Stimulated activated CD4-positive, alpha-beta T cell treated with anti-CD3 and anti-CD28 coated beads, Interleukin-12 subunit alpha, Interleukin-12 subunit beta, amount 100 ng/mL, for 24 hours (primary cell): ENCODE measurements at places on chromosomes 6 and 20.

DNA sequence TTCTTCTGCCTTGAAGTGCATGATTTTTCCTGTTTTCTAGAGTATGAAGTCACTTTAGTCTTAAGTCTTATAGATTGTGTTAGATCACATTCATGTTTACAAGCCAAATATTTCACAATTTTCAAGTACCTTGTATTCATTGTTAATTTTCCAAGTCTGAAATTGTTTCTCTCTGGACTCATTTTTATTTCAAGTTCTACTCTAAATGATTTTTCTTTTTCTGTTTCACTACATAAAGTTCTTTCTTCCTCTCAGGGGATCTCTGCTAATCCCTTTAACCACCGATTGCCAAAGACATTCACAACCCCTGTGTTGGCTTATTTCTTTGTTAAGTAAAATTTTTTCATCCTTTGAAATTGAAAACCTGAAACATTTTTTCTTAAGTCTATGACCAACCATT lies 805.7 kb downstream of the KIF16B start:
- no peak for DNase-seq

DNA sequence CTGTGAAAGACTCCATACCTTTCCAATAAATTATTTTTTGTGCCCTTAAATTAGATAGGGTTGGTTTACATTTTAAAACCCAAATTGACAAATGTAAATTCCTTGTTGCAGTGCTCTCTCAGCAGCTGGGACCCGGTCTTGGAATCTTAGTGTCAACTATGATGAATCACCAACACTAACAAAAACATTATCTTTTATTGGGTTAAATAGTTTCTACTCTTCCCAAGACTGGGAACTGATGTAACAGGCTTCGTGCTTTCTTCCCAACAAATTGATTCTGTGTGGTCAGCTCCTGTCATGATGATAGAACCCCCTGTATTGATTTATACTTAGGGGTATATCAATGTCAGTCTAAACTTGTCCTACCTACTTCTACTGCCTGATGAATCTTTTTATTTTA lies 23.2 kb upstream of the AHI1 start:
- DNase-seq: no peak

DNA sequence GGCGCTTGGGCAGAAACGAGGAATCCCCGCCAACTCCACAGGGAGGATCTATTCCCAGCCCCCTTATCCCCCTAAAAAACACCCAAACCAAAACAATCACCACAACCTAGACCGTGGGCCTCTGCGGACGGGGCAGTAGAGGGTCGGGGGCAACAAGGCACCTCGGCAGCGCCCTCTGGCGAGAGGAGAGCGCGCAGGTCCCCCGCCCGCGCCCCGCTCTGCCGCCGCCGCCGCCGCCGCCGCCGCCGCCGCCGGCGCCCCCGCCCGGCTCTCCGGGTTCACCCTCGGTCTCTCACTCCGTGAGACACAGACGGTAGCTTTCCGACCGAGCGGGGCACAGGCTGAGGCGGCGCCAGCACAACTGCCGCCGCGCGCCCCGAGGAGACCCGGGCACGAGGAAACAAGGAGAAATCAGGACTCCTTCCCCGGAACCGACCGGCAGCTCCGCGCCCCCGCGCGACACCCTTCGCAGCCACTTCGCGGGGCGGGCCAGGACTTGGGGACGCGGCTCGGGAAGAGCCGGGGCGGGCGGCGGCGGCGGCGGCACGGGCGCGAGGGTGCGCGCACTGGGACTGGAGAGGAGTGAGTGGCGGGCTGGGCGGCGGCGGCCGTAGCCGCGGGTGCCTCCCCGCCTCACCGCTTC lies at the start of gene SLC35F1:
TSS of gene SLC35F1 (plus strand) at position 307 of the 643 bp plus-strand sequence.
- DNase-seq: no peak

DNA sequence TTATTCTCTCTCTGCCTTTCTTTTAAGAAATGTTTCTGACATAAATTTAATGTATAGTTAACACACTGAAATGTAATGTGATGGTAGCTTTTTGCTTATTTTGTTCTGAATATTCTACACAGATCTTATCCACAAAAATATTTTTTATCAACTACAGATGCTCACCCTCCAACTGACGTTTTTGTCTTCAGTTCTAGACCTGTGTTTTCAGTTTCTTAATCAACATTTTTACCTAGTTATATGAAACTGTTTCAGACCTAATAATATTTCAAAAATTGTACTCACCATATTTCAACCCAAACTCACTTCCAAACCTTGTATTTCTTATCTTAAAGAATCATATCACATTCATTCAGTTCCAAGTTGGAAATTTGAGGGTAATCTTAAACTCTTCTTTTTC lies 452.8 kb downstream of the RFPL4B start:
- no peak for DNase-seq

DNA sequence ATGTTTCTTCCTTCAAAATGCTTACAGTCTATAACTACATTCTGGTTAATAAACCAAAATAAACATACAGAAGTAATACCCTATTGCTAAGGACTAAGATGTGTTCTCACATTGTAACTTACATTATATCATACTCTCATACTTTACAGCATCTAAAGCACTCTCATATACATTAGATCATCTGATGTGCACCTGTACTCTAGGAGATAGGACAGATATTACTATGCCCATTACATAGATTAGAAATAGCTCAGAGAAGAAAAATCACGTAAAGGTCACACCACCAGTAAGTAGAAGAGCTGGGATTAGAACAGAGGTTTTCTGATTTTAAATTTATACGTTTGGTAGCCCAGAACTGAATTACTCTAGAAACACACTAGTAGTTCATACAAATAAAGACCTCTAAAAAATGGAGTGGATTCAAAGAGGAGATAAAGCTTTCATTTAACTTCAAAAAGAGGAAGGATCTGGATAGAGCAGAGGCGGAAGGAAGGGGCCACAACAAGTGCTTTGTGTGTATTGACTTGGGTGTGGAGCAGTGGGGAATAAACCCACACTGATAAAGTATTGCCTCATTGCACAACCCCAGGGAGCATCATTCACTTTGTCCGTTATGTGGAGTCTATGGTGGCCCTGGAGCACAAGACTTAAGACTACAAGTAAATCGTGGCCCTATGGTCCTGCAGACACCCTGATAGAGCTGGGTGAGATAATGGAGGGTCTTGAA lies 30.9 kb downstream of the SLC2A12 start:
- DNase-seq: no peak

DNA sequence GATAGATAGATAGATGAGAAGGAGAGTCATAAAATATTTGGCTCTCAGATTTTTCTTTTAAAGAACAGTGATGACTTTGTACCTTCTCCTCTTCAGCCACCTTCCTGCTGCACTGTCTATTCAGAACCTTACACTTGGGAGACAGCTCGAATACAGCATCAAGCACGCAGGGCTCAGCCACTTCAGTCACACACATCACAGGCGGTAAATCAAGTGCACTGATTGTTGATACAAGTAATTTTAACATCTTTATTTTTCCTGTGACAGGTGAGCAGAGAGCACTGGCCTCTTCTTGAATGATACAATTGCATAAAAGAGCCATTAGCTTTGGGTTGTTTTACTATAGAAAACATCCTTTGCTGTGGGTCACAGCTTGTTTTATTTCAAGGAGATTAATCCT lies 1118.5 kb upstream of the EYS start:
- DNase-seq: no peak

DNA sequence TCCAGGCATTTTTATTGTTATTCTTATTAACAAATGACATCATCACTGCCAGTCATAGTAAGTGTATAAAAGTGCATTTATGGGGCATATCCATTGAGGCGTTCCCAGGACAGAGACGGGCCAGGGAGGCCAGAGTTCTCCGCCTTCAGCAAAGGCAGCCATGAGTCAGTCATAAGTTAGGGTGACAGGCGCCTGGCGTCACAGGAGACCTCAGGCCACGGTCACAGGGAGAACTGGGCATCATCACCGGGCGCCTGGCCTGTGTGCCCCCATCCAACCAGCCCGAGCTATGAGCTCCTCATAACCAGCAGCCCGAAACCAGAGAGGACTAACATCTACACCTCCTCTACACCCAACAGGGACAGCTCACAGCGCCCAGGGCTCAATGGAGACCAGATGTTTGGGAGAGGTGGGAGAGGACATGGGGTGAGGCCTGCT lies 259.2 kb downstream of the DLL1 start:
- no peak for DNase-seq

- DNase-seq: peak; percentile 27
These were observed 19.4 kb upstream of the MRGBP start for GRCh38 chr20:62776692-62777527.

DNA sequence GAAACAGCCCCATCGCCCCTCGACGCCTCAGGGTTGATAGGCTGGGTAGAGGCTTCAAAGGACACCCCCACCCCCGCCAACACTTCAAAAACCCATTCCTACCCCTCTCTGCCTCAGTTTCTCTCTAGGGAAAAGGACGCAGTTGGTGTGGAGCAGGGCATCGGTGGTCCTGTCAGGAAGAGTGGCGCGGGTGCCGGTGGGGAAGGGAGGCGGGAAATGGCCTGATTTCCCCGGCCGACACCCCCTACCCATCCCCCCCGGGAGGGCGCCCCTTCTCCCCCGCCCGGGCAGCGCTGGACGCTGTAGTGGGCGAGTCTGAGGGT lies 367 bp downstream of the NRSN2 start:
- no peak for DNase-seq

DNA sequence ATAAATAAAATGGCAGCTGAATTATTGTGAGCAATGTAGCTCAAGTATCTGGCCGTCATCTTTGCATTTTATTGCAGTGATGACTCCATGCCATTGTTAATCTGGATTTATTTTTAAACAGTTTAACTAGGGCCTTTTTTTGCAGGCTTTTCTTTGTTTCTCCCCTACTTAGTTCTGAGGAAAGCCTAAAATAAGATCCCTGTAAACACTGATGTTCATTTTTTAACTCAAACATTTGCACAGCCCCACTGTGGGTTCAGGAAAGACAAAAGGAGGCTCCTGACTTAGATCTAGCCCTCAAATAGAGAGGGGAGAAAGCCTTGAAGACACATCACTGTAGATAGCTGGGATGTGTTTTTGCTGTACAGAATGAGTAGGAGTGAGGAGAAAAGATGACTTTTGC lies 69.2 kb downstream of the PLEKHG1 start:
- no peak for DNase-seq

DNA sequence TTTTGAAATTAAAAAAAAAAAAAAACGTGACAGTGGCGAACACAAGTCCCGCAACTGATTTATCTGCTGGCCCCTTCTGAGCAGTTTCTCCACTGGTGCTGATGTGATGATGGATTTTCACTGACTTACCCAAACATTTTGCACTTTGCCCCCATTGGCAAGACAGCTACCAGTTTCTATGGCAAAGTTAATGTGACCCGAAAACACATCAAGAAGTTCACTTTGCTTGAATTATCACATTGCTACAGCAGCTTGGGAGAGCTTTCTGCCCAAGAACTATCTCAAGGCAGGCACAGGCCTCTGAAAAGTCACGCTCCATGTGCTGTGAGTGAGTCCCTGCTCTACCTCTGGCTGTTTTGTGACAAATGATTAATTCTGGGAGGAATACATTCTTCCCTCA lies 127.9 kb upstream of the EDN1 start:
- DNase-seq: no peak

- no peak for DNase-seq
These were observed 441.3 kb downstream of the TFAP2B start for GRCh38 chr6:51260003-51260402.
